T follicular helper cell (primary cell): ENCODE measurements at places on chromosomes 2 and 18.

DNA sequence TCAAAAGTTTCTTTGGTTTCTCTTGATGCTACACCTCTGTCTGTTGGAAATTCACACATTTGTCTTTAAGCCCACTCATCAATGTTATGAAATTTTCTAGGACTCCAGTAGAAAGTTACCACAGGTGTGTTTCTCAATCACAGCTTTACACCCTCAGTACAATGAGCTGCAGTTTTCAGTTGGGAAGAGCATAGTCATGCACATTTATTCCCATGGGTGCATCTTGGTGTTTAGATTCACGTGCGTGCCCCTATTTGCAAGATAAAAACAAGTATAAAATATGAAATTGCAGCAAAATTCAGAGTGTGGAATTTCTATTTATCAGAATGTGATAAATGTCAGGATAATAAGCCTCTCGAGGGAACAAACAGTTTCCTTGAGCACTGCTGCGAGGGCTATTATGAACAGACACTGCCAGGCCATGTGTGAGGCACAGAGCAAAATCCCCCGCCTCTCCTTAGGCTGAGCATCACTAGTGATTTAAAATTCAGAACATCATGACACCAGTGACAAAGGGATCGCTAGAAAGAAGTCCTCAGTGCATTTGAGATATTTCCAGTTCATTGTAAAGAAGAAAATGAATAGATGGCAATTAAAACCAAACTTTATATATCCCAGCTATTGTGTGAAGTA, 512.2 kb upstream of the TCF4 start:
- no peak for DNase-seq

DNA sequence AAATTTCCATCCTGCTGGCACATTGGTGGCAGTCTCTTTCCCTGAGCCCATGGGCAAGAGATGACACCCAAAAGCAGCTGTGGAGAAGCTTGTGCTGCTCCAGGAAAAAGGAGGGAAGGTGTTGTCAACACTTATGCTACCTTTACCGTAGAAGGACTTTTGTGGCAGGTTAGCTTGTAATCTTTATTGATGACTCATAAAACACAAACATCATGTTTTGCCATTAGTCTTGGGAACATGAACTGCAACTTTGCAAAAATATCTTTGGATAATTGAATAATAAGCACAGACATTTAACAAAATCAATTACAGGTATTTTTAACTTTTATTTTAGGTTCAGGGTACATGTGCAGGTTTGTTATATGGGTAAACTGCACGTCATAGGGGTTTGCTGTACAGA, 33.4 kb downstream of the DRC1 start:
- no peak for DNase-seq

- DNase-seq = no peak
Measured at GRCh38 chr2:143345887-143346787, 216.9 kb downstream of the ARHGAP15 start.

DNA sequence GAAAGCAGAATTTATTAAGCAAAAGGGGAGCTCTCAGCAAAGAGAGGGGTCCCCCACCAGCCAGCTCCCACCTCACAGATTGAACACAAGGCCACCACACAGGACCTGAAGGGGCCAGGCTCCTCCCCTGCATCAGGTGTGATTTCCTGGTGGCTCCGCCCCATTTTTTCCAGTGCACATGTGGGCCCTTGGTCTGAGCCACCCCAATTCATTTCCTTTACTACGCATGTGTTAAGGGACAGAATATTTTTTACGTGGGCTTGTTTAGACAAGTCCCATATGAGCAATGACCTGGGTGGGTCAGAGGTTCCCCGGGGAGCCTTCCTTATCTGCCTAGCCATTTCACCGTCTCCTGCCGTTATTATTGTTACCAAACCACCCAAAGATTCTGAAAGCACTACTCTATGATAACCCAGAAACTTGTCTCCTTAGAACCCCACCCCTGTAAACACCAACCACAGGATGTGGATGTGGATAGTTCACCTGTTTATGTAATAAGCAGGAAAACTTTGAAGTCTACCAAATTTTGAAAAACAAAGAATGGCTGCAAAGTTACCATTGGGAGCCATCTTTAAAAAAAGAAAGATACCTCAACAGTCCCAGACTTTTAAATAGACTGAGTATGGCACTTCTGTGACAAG, 191.7 kb downstream of the CD226 start:
- DNase-seq = no peak

DNA sequence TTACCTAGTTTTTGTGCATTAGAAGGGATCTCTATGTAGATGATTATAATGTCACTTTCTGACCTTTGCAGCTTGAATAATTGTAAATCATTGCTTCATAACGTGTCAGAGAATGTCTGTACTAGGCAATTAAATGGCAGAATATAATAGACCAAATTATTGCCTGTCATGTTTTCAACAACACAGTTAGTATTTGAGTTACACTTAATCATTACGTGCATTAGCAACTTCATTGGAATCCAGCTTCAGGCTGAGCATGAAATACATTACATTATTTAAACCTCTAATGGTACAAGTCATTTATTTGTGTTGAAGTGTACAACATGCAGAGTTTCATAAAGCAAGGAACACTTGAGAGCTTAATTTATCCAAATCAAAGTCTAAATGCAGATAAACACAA, 48.0 kb downstream of the ZNF407 start:
- no peak for DNase-seq

DNA sequence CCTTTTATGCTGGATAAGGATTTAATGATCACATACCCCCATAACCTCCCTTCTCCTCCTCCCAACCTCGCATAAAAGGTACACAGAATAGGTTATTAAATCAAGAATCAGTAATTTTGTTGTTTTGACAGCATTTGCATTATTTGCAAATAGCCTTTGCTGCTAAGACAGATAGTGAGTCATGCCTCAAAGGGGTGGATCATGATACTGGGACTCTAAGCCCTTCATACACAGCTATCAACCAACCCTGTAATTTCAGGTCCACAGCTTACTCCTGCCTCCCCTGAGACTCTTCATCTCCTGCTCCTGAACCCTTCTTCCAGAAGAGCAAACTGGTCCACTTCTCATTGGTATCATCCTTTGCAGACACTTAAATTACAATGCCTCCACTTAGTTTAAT, 73.8 kb upstream of the KLHL29 start:
- DNase-seq = no peak

DNA sequence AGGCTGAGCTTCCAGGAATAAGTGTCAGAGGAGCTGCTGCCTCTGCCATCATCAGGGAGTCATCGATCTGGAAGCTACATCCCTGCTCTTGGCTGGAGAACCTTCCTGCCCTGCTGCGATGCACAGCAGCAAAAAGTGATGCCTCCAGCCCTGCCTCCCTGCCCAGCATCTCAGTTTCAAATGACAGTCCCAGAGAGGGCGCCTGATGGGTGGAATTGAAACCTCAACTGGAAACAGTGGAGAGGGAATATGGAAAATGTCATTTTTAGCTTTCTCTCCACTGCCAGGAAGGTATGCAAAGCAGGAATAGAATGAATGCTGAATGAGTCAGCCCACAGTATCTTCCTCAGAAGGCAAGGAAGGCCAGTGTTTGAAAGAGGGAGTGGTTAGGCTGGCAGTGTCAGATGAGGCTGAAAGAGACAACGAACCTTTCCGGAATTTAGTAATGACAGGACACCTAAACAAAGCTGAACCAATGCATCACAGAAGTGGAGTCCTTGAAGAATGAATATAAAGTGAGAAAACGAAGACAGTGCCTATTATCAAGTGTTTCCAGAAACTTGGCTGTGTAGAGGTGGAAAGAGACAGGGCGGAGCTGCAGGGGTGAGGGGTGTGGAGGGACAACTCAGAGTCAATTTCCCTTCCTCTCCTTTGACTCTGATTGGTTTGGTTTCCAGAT, 153.9 kb upstream of the NDUFV2 start:
- DNase-seq = no peak

DNA sequence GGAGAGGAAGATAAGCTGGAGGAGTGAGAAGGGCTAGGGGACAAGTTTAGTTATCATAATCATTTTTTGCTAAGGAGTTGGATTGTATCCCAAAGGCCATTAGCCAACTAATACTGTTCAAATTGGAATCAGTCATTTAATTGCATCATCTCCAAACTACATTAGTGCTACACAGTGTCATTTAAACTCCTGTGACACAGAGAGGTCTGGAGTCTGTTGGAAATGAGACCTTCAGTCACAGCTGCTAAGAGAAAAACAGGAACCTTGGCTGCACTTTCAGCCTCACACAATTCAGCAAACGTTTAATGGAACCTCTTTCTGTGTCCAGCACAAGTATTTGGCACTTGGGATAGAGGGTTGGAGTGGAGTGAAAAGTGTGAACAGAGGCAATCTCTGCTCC, 175.5 kb upstream of the MGAT5 start:
- no peak for DNase-seq

- no peak for DNase-seq
Measured at GRCh38 chr18:58143386-58143785, 99.4 kb downstream of the NEDD4L start.

DNA sequence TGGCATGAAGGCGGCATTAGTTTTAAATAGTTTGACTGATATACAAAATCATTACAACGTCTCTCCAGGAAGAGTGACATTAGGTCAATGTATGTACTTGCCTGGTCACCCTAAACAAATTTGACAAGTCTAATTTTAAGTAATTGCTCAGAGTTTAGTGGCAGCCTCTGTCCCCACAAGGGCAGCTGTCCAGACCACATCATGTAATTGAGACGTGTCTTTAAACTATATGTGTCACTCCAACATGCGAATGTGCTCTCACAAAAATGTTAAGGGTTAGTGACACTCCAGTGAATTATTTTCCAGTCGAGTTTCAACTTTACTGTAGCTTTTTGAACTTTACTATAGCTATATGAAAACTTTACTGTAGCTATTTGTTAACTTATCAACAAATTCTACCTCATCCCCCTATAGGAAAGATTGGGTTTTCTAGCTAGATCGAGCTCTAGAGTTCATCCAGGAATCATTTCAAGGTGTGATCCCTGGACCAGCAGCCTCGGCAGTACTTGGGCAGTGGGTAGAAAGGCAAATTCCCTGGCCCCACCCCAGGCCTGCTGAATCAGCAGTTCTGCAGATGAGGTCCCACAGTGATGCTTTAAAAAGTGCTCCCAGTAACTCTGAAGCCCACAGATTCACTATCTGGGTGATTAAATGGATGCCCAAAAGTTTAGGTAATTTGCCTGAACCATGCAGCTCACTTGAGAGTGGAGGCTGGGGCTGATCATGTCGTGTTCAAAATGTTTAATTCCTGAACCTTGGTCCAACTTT, 66.4 kb upstream of the POU3F3 start:
- DNase-seq = no peak

DNA sequence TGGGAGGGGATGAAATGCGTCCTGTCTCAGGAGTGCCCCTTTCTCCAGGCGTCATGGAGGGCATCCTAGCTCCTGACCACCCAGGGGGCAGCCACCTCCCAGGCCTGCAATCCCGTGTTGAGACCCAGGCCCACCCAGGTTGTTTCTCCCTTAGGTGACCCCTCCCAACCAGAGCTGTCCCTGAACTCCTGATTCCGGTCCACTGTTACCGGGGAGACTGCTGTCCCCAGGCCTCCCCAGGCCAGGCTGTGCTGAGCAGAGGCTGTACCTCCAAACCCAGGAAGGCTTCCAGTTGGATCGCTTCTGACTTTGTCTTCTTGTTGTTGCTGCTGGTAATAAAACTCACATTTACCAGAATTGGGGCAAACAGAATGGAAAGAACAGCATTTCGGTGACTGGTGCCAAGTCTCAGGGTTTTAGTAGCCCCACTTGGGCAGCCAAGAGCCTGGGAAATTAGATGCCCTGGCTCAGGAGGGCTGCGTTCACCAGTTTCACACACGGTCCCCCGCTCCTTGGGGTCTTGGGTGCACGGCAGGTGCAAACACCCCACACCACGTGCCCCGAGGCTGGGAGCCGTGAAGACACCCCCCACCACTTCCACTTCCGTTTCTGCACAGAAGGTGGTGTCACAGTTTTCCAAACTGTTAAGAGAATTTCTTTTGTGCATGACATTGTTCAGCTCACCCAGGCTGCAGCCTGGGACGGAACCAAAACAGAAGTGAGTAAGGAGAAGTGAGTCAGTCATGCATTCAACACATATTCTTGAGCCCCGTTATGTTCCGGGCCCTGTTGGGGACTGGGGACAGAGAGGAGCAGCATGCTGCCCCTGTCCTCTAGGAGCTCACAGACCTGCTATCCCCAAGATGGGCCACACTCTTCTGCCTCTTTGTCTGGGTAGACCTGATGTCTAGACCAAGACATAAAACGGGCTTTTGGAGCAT, 29.4 kb downstream of the ITM2C start:
- no peak for DNase-seq

DNA sequence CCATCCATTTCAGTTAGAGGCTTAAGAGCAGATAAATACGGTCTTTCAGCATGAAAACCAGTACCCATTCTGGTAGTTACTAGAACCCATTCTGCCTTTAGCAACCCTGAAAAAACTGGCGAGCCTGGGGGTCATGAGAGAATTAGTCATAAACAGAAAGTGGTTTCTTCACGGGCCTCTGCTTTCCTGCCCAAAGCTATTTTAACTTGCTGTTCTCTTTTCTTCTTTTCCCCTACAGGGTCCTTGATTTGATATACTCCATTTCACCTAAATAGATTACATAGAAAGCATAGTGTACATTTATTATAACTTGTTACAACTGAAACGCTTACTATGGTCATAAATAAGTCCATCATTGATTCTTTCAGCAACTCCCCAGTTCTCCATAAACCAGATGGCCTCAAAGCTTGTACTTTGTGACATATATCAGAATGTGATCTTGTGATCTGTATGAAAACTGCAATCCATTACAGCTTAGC, 48.3 kb downstream of the WDFY1 start:
- no peak for DNase-seq

GRCh38 chr2:45889053-45889452, 237.6 kb downstream of the PRKCE start:
- no peak for DNase-seq

GRCh38 chr2:104977958-104978357, 59.9 kb upstream of the MRPS9 start:
- no peak for DNase-seq

DNA sequence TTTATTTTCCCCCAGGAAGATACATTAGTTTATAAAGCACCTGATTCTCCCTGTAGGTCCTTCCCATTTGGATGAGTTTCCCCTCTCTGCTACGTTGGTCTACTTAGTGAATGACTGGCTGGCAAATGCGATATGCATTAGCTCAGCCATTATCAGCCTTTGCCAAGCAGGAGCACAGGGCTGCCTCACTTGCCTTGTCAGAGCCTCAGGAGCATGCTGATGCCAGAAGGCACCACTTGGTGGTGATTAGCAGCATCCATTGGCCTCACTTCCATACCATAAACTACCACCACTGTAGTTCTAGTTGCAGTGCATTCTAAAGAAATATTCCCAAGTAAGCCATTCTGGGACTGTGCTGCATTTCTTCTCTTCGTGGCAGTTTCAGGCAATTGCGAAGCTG, 442.8 kb upstream of the CHST9 start:
- no peak for DNase-seq

- no peak for DNase-seq
Measured at GRCh38 chr18:31576670-31577069, 15.0 kb upstream of the TTR start.

DNA sequence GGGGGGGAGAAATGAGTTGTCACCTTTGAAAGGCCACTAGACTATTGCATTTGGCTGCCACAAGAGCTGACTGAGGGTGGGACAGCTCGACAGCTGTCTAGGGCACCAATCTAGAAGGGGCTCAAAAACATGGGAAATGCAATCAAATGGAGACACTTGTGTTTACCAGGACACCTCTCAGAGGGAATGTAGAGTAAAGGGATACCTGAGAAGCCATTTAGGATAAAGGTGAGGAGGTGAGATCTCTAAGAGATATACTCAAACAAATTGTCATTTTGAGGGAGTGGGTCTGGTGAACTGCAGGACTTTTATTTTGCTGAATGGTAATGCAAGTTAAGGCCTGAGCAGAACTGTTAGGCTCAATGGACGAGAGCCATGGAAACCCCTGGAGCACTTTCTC, 159.8 kb downstream of the DDX1 start:
- DNase-seq = no peak

- no peak for DNase-seq
Measured at GRCh38 chr2:113166187-113166645, 7.6 kb upstream of the PSD4 start.
